ENCODE measurements at places on chromosomes 7 and 10.

DNA sequence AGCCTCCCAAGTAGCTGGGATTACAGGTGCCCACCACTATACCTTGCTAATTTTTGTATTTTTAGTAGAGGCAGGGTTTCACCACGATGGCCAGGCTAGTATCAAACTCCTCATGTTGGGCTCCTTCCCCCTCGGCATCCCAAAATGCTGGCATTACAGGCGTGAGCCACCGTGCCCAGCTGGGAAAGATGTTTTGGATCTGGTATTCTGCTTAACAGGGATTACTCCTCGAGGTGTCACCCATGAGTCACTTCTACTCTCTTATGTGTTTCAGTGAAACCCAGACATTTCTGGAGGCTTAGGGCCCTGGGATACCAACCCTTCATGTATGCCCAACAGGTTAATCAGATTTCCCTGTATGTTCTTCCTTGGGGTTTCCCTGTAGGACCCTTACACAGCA, 11.8 kb upstream of the OPN4 start:
- peak; percentile 37 for DNase-seq

DNA sequence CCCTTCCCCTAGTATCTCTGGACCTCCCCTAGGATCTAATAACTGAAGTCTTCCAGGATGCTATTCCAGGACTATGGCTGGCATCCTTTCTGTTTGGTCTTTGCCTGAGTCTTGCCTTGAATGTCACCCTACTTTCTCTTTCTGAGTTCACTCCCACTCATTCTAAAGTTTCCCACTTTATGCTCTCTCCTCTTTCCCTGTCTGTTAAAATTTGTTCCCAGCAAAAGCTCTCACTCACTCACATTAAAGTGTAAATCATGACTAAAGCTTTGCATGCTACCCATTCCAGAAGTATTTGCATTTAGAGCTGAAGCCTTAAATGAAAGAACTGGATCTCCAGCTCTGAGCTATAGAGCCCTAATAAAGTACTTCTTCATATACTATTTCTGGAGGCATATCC, 42.1 kb upstream of the RAPGEF5 start:
- DNase-seq = no peak

DNA sequence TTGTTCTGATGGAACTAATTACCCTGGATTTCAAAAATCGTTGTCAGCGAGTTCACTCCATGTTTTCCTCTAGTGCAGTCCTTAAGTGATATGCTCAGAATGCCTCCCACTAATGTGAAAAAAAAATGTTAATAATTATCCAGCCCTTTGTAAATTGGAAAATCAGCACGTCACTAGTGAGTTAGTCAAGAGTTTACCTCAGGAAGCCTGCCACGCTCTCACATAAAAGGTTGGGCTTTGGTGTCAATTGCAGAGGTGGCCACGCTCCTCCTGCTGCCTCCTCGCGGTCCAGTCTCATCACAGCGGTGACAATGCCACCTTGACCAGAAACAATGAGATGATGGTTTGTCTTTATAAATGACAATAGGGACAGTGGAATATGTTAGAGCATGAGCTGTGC, 22.5 kb downstream of the UPP1 start:
- no peak for DNase-seq

DNA sequence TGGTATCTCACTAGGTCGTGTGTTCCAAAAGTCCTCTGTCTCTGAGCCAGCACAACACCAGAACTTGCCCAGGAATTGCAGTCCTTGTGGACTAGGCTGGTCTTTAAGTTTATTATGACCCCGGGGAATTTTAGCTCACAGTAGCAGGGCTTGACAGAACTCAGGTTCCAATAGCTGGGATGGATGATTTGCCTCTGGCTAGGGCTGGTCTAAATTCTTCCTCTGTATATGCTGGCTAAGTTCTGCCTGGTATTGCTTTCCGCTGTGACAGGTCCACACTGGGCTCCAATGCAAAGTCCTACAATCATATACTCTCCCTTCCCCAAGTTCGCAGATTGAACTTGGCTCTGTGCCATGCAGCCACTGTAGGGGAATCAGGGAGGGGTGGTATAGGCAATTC, 52.5 kb downstream of the FAS start:
- DNase-seq = no peak

GRCh38 chr10:11759347-11759746, 17.2 kb downstream of the ECHDC3 start:
- no peak for DNase-seq

GRCh38 chr10:86662186-86663045, 5.9 kb upstream of the LDB3 start:
- DNase-seq = no peak

- no peak for DNase-seq
Observed at GRCh38 chr10:43293677-43294057, 26.8 kb upstream of the RASGEF1A start.

DNA sequence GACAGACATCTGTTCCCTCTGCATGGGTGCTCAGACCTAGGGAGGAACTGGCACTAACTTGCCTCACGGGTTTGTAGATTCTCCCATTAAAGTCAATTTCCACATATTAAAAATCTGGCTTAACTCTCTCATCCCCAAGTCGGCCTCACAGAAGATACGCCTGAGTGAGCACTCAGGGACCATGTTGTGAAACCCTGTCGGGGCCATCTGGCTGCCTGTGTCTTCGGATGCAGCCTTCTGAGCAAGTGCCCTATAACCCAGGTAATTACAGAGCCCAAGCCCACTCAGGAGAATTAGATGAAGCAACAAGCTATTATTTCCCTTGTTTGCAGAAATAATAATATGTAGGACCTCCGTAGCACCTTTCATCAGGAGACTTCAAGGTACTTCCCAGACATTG, 219.3 kb upstream of the GLI3 start:
- DNase-seq = no peak

DNA sequence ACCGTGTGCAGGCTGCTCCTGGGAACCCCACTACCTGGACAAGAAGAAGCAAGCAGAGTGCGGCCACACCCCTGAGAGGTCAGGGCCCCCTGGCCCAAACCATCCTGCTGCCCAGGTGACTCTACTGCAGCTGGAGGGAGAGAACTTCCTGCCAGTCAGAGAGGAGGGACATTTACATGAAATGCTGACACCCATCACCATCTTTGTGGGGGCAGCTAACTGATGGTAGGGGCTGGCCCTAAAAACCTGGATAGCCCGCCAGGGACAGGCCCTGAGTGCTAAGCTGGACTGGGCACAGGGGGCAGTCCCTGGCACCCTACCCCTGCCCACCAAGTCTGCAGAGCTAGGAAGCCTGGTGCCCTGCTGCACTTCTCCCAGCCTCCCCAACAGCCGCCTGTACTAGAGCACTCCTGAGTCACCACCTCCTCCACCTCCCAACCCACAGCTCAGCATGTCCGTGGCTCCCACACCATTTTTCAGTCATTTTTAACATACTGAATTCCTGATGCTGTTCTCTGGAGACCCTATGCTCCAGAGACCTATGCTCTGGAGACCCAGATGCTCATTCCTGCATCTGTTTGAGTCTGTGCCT, 27.5 kb downstream of the DPCD start:
- DNase-seq = no peak

GRCh38 chr7:96026010-96026409, 253.7 kb downstream of the DYNC1I1 start:
- no peak for DNase-seq

DNA sequence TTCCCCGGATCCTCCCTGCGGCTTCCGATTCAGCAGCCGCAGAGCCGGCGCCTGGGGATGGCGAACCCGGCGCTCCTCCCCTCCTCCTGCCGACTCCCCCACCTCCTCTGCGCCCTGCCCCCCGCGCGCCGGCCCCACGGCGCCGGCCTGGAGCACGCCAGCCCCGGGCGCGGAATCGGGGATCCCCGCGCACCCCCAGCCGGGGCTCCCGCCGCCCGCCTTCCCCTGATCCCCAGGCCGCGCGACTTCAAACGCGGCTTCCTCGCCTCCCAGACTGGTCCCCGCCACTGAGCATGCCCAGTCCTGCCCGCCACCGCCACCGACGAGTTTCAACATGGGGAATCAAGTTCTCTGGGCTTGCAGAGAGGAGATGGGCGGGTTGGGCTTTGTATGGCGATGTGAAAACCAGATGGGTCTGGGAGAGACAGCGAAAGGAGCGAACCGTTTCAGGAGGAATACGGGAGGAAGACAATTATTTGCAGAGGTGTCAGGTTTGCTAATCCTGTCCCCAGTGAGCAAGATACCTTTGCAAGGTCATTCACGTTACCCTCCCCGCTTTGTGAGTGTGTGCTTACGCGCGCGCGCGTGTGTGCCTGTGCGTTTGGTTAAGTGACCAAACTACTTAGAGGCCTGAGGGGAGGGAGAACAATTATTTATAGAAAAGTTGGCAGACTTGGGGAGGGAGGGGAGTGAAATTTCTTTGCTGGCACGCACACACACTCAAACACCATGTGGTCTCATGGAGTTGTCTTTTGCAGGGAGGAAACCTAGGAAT, at the start of gene PANK1:
Gene PANK1 (minus strand): TSS at position 276 of the 775 bp plus-strand sequence. CDS start 351 bp downstream, outside the sequence.
- DNase-seq = peak; percentile 71

- no peak for DNase-seq
Observed at GRCh38 chr10:61089251-61089650, 145.3 kb upstream of the RHOBTB1 start.

DNA sequence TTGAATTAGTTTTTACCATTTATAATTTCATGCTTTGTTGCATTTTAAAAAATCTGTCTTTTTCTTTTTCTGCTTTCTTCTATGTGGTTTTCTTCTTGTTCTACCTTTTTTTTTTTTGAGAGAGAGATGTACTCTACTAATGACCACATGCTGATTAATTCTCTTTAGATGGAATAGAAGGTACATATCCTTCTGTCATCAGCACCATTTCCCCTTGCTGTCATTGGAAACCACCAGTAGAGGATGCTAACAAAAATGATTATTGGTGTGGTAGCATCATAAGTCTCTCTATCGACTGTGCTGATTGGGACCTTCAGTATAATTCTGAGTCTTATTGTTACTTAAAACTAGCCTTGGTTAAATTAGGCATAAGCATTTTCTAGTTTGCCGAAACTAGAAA, 3.6 kb downstream of the ZEB1 start:
- no peak for DNase-seq

DNA sequence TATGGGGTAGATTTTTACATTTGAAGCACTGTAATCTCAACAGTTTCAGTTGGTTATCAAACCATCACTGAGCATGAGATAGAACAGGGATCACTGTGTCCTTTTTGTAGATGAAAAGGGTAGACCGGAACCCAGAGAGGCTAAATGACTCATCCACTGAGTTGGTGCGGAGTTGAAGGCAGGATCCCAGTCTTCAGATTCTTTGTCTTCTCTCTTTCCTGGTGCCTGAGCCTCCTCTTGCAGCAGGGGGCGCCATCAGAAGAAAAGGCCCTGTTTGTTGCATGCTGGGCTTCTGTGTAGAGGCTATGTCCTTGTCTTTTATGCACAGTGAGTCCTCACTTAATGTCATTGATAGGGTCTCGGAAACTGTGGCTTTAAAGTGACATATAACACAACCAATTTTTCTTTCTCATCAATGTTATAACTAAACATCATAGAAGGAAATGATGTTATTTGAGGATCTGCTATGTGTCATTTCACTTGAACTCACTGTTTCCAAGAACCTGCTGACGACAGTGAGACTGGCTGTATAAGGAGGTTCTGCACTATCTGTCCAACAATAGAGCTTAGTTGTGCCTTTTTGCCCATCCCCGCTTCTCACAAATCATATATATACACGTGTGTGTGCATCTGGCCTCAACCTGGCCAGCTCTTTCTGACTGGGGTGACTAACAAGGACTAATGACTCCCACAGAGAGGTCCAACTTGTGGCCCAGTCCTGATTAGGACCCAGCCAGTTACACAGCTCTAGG, 14.3 kb downstream of the ZNF282 start:
- DNase-seq = peak; percentile 31

DNA sequence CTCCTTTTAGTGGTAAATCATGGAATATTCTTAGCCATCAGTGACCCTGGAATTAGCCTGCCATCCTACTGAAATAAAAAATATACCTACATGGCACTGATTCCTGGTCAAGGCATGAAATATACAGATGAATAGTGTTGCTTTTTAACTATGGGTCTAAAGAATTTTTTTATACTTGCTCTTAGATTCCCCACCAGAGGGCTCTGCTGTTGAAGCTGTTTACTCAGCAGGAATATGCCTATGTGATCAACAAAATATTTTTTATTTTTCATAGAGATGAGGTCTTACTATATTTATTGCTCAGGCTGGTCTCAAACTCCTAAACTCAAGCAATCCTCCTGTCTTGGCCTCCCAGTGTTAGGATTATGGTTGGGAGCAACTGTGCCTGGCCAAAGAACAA, 13.5 kb downstream of the ZC3HC1 start:
- DNase-seq = no peak

DNA sequence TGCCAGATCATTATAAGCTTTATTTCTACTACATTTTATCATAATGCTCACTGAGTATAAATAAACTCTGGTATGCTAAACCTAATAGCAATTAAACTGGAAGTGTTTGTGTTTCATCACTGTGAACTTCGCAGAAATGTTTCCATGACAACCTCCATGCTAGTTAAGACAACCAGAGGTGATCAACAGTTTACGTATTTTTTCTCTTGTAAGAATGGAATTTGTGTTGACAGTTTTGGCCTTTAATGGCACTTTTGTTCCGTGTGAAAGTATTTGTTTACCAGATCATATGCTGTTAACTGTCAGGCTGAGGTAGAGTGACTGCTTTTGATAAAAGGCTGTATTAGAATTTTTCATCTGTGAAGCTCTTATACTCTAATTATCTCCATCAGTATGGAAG, 212.1 kb upstream of the PPP1R3A start:
- DNase-seq = no peak

- DNase-seq = peak; percentile 46
Observed at GRCh38 chr10:8389630-8390029, 335.1 kb downstream of the GATA3 start.

GRCh38 chr7:26337232-26337865, 45.7 kb downstream of the SNX10 start:
- no peak for DNase-seq

GRCh38 chr7:92904244-92905131, 68.1 kb upstream of the CDK6 start:
- peak; percentile 94 for DNase-seq

- no peak for DNase-seq
Observed at GRCh38 chr7:73313521-73313906, 4.9 kb upstream of the NSUN5 start.

- DNase-seq = no peak
Observed at GRCh38 chr10:1208366-1209311, 152.5 kb downstream of the WDR37 start.

- no peak for DNase-seq
Observed at GRCh38 chr10:70651661-70652060, 20.6 kb upstream of the ADAMTS14 start.

DNA sequence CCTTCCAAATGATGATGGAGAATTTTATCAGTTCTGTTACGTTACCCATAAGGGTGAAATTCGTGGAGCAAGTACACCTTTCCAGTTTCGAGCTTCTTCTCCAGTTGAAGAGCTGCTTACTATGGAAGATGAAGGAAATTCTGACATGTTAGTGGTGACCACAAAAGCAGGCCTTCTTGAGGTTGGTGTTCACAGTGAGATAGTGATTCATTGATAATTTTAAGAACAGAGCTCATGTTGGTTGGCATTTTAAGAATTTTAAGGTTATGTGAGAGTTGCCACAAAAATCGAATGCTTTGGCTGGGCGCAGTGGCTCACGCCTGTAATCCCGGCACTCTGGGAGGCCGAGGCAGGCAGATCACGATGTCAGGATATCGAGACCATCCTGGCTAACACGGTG, 25.9 kb downstream of the TAX1BP1 start:
- DNase-seq = no peak

GRCh38 chr10:3406556-3406955, 234.0 kb upstream of the PITRM1 start:
- DNase-seq = no peak

Measured in urothelium cell line (cell line).